ENCODE measurements at places on chromosomes 3 and 15.

DNA sequence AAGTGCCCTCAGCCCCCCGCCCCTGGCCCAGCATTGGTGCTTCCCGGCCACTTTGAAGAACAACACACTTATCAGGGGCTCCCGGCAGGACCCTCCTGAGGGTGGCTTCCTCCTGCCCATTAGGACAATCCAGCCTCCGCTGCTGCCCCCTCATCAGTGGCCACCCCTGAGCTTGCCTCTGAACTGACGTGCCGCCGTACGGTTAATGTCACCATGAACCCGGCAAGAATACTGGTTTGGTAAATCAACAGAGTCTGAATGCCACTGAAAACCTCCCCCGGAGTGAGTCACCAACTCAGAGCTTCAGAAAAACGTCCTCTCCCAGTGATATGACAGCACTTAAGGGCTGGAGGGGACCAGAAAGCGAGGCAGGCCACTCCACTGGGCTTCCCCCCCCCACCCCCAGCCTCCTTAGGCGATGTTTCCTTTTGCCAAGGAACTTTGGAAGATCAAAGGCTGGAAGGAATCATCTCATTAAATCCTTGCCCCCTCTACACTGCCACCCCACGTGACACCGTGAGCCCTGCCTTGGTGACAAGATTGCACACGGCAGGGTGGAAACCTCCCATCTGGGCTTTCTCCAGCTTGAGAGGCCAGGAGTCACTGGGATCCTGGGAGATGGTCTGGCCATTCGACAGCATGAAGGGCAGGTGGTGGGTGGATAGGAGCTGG is 142.1 kb downstream of the NUP210 start:
- no peak for DNase-seq

- no peak for DNase-seq
These were observed 208.1 kb downstream of the VGLL3 start for GRCh38 chr3:86782866-86783265.

- no peak for DNase-seq
These were observed 40.9 kb downstream of the PDCD6IP start for GRCh38 chr3:33839283-33839682.

- DNase-seq, result no peak
These were observed 88.5 kb upstream of the MNS1 start for GRCh38 chr15:56553486-56553885.

DNA sequence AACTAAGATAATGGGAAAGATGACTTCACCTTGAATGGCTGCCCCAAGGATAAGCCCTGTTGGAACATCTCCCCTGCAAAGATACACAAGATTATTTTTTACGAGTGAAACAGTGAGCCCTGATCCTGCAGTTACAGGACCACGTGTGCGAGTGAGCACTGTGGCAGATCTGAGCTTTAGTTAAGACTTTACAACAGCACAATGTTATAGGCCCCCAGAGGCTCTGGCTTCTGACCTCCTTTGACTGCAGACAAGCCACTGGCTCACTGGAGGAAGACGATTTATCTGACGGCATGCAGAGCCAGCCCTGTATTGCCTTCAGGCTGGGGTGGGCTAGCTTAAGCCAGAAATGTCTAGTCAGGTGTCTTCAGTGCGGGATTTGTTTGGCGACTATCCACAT is 174.4 kb downstream of the ARRDC4 start:
- no peak for DNase-seq

- DNase-seq, result no peak
These were observed 326.1 kb downstream of the SATB1 start for GRCh38 chr3:18098960-18099587.

GRCh38 chr3:16875876-16876550 is 8.7 kb upstream of the PLCL2 start:
- no peak for DNase-seq
